HFFc6 (cell line): ENCODE measurements at places on chromosomes 6 and 20. TPM values are rescaled to one million over a fixed set of nuclear protein-coding genes. Genes with fewer than 3 reads are reported as not detected.

The SMLR1 gene
- not detected in 3 replicates for total RNA-seq

GRCh38 chr6:36755435-36756348, 58.1 kb downstream of the RAB44 start:
- no peaks in the 10 kb centered on the region for H3K36me3 ChIP-seq
- DNase-seq = peak; percentile 70
- H3K27me3 ChIP-seq = peaks cover 15% of the 10 kb centered on the region

DNA sequence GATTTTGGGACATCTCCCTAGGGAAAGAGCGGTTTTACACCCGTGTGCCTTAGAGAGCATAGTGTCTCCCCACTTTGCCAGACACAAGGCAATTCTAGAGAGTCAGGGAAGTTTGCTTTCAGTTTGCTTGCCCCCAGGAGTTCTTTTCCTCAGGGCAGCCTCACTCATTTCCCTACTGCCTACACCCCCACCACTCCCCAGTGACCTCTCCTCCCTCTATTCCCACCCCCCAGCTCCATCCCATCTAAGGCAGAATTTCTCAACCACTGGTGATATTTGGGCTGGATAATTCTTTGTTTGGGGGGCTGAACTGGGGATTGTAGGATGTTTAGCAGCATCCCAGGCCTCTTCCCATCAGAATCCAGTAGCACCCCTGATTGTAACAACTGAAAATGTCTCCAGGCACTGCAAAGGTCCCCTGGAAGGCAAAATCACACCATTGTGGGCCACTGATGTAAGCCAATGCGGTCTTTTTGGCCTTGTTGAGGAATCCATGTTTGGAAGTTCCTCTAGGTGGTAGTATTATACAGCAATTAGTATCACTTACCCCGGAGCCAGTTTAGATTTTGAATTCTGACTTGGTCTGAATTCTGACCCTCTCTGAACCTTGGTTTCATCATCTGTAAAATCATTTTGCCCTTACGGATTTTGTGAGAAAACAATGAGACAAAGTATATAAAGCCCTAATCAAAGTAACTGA, 1.3 kb downstream of the EPPIN start:
- no peaks in the 10 kb centered on the region for H3K36me3 ChIP-seq
- no peaks in the 10 kb centered on the region for H3K4me1 ChIP-seq
- H3K27ac ChIP-seq = no peak overlapping the region
- H3K27me3 ChIP-seq = peaks cover 11% of the 10 kb centered on the region

DNA sequence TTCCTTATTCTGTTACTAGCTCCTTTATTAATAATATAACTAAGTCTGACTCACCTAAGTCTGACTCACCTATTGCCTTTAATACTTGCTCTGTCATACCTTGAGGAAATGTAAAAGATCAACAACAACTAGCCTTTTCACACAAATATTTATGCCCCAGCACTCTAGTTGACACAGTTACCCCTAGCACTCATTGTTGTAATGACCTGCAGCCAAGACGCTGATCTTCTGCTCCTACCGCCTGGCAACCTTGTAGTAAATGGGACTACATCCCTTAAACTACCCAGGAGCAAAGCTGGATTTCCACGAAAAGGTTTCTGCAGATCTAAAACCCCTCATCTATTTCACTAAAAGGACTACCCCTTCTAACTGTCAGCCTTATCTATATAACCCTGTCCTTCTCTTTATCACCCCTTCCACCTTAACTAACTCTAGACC, 90.0 kb downstream of the PLG start:
- H3K27ac ChIP-seq = no peak overlapping the region
- no peak overlapping the region for H3K4me3 ChIP-seq
- no peaks in the 10 kb centered on the region for H3K36me3 ChIP-seq
- DNase-seq = no peak

The GPR6 gene
- not detected in 3 replicates for total RNA-seq

The YWHAB gene
- total RNA-seq = 277 and 296 TPM in 2 replicates

- peaks cover 19% of the 10 kb centered on the region for H3K27me3 ChIP-seq
- no peak overlapping the region for H3K4me3 ChIP-seq
- no peak overlapping the region for H3K27ac ChIP-seq
These were observed 280.2 kb downstream of the TAF4 start for GRCh38 chr20:61785567-61785816.

The BPIFA1 gene
- not detected in 3 replicates for total RNA-seq

GRCh38 chr6:133967347-133967746, 14.3 kb downstream of the TBPL1 start:
- DNase-seq = no peak
- H3K27me3 ChIP-seq = no peaks in the 10 kb centered on the region
- H3K36me3 ChIP-seq = 0 out of 2 replicates have a peak, but pooled peaks cover 4% of the 10 kb centered on the region
- peaks cover 64% of the 10 kb centered on the region for H3K4me1 ChIP-seq
- H3K4me3 ChIP-seq = no peak overlapping the region

DNA sequence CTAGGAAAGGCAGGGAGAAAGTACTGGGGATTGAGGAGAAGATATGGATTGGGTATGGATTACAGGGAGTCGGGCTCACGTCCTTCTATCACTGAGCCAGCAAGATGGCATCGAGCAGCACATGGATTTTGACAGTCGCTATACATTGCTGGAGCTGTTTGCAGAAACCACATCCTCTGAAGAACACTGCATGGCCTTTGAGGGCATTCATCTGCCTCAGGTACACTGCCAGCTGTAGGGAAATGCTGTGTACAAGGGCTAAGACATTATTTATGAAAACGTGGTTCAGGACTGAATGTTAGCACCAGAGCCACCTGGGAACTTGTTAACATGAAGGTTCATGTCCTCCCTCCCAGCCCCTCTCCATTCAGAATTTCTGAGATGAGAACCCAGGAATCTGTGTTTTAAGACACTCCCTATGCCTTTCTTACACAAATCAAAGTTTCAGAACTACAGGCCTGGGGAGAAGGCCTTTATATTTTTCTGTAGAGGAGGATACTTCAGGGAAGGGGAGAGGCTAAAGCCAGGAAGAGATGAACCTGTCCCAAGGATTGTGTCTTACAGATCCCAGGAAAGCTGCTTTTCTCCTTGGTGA, 3.5 kb downstream of the CUL9 start:
- H3K36me3 ChIP-seq = peaks cover 25% of the 10 kb centered on the region
- peaks cover 2% of the 10 kb centered on the region for H3K27me3 ChIP-seq
- peaks cover 33% of the 10 kb centered on the region for H3K4me1 ChIP-seq
- no peak overlapping the region for H3K4me3 ChIP-seq

GRCh38 chr6:71299541-71300470, 11.2 kb downstream of the OGFRL1 start:
- peak overlapping the region; percentile 78 for H3K27ac ChIP-seq
- H3K27me3 ChIP-seq = no peaks in the 10 kb centered on the region; the same call in 1 of the 2 replicates
- peaks cover 39% of the 10 kb centered on the region for H3K4me1 ChIP-seq
- no peak overlapping the region for H3K4me3 ChIP-seq

The PHACTR3 gene
- not detected in 2 replicates for total RNA-seq

GRCh38 chr6:128757961-128758360, 125.0 kb upstream of the LAMA2 start:
- no peak for DNase-seq
- no peak overlapping the region for H3K4me3 ChIP-seq
- H3K36me3 ChIP-seq = no peaks in the 10 kb centered on the region
- H3K4me1 ChIP-seq = peaks cover 17% of the 10 kb centered on the region

DNA sequence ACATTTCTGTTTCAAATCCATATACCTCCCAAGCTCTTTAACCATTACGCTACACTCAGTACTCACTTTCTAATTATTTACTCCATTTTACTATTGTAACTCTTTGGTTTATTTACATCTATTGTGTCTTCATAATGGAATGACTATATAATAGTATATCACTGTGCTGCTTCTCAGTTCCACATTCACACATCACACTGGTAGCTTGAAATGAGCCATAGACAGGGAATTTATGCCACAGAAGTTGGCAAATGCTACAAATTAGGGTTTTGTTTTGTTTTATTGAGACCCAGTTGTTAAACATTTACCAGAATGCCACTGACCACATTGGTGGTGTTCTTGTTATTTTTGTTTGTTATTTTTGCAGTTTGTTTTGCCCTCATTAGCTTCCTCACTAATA, 213.9 kb downstream of the KCNQ5 start:
- no peak for DNase-seq
- H3K36me3 ChIP-seq = no peaks in the 10 kb centered on the region
- no peak overlapping the region for H3K27ac ChIP-seq
- no peak overlapping the region for H3K4me3 ChIP-seq

DNA sequence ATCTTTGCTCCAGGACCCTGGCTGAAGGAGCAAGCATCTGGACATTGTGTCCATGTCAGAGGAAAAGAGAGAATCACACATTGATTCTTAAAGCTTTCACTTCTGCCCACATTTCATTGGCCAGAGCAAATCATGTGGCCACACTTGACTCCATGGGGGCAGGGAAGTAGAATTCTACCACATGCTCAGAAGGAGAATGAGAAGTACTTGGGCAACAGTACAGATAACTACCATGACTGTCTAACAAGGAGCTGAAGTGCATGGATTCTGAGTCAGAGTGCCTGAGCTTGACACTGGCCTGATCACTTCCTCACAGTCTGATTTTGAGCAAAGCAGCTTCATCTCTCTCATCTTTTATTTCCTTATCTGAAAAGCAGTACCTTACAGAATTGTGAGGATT, 38.6 kb downstream of the GHRH start:
- H3K27ac ChIP-seq = peak overlapping the region; percentile 94
- no peaks in the 10 kb centered on the region; the same call in 1 of the 2 replicates for H3K27me3 ChIP-seq
- peaks cover 45% of the 10 kb centered on the region for H3K36me3 ChIP-seq
- peak overlapping the region; percentile 74 for H3K4me3 ChIP-seq
- H3K4me1 ChIP-seq = peaks cover 50% of the 10 kb centered on the region

The OPRL1 gene
- 0.45 to 1.2 TPM (median 1.00 TPM) in 3 replicates for total RNA-seq

DNA sequence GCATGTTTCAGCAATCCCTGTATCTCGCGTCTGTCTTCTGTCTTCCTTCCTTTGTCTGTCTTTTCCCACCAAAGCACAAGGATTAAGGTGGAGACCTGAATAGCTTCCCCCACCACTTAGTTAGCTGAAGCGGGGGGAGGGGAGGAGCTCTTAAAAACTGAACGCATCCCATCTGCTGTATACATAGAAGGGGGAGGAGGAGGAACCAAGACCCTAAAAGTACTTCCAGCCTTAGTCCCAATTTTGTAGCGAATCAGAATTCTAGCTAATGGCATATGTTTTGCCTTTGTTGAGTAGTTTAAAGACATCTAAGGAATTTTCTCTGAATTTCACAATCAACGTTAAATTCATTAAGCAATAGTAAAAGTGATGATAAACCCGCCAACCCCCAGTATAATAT, 47.9 kb downstream of the GNAS start:
- no peak overlapping the region; the same call in 1 of the 2 replicates for H3K4me3 ChIP-seq
- H3K4me1 ChIP-seq = peaks cover 66% of the 10 kb centered on the region
- H3K27me3 ChIP-seq = peaks cover 1% of the 10 kb centered on the region; the same call in 1 of the 2 replicates
- H3K36me3 ChIP-seq = peaks cover 53% of the 10 kb centered on the region
- no peak for DNase-seq

DNA sequence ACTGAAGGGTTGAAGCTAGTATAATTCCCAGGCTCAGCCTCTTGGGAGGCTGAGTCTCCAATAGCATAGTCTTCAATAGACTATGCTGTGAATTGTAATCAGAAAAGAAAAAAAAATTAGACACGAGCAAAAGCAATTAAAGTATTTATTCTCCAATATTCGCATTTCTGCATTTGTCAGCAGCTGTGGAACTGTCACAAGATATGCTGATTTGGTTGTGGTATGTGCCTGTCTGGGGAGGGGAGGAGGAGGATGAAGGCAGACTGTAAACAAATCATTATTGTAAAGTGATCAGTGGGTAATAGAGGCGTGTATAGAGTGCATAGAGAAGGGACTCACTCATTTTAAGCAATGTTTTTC, 10.1 kb upstream of the BICRAL start:
- no peaks in the 10 kb centered on the region for H3K27me3 ChIP-seq
- H3K27ac ChIP-seq = no peak overlapping the region
- H3K36me3 ChIP-seq = no peaks in the 10 kb centered on the region

DNA sequence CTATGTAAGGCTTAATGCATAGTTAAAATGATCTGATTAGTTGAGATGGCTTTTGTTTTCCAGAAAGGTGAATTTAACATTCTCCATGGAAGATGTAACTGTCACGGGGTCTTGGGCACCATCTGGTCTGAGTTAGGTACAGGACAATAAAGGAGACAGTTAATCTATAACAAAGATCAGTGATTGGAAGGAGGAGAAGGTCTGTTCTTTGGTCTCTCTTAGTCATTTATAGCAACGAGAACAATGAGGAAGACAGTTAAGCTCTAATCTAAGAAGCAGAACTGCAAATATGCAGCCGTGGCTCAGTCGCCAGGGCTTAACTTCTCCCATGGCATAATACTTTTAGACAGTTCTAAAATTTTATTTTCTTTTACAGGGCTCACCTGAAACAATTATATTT, 405.5 kb upstream of the SULF2 start:
- no peak for DNase-seq
- peaks cover 4% of the 10 kb centered on the region for H3K27me3 ChIP-seq
- H3K4me1 ChIP-seq = no peaks in the 10 kb centered on the region
- no peaks in the 10 kb centered on the region for H3K36me3 ChIP-seq

DNA sequence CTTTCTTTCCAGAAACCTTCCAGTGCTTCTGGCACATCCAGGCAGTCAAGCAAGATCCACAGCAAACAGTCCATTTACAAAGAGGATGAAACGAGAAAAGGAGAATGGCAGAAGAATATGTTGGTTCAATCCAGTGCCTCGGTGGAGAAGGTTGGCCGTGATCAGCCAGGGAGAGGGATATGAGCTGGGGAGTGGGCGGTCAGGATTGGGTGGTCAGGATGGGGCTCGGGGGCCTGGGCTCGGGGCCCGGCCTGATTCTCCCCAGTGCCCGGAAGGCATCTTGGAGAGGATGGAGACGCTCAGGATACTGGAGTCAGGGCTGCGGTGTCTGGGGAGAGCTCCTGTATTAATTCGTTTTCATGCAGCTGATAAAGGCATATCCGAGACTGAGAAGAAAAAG, 61.3 kb downstream of the EFCAB8 start:
- peaks cover 27% of the 10 kb centered on the region for H3K27me3 ChIP-seq
- no peaks in the 10 kb centered on the region for H3K36me3 ChIP-seq
- H3K27ac ChIP-seq = no peak overlapping the region

DNA sequence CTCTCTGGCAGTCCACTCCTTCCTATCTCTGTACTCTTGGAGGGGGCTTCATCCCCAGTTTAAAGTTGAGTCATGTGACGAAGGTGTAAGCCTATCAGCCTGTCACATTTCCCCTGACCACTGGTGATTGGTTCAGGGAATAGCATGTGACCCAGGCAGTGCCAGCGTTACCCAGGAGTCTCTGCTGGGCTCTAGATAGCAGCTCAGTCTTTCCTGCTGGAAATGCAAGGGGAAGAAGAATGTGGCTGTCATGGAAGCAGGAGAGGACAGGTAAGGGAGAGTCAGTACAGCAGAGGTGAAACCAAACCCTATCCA, 35.6 kb upstream of the NFATC2 start:
- H3K27ac ChIP-seq = no peak overlapping the region
- H3K4me1 ChIP-seq = peaks cover 14% of the 10 kb centered on the region; the same call in 1 of the 2 replicates
- H3K4me3 ChIP-seq = no peak overlapping the region
- no peak for DNase-seq
- peaks cover 5% of the 10 kb centered on the region; the same call in 1 of the 2 replicates for H3K36me3 ChIP-seq

The SRF gene
- 40.1 to 50.8 TPM (median 46.0 TPM) in 3 replicates for total RNA-seq

GRCh38 chr6:52231406-52232127, 12.7 kb downstream of the IL17F start:
- DNase-seq = no peak
- H3K4me3 ChIP-seq = no peak overlapping the region
- no peaks in the 10 kb centered on the region for H3K36me3 ChIP-seq
- peaks cover 9% of the 10 kb centered on the region for H3K27me3 ChIP-seq
- H3K27ac ChIP-seq = no peak overlapping the region

- no peaks in the 10 kb centered on the region; the same call in 1 of the 2 replicates for H3K36me3 ChIP-seq
- H3K4me3 ChIP-seq = no peak overlapping the region
- no peak overlapping the region for H3K27ac ChIP-seq
These were observed 124.7 kb downstream of the SAMD5 start for GRCh38 chr6:147633191-147633590.
